ENCODE measurements at places on chromosomes 7 and 10.

DNA sequence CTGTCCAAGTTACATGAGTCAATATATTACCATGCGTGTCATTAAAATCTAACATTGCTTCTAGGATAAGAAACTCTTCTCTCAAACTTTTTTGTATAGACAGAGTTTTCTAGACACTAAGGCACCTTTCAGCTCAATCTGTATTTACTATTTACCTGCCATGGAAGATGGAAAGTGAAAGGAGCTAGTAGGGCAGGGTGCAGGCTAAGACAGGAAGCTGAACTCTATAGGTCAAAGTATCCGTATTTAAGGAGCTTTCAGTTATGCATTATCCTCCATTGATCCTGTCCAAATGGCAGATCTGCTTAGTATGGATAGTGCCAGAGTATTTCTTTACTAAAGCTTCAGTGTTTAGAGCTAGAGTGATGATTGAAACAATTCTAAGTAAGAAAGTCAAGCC lies 612.8 kb downstream of the IPMK start:
- no peak for DNase-seq

DNA sequence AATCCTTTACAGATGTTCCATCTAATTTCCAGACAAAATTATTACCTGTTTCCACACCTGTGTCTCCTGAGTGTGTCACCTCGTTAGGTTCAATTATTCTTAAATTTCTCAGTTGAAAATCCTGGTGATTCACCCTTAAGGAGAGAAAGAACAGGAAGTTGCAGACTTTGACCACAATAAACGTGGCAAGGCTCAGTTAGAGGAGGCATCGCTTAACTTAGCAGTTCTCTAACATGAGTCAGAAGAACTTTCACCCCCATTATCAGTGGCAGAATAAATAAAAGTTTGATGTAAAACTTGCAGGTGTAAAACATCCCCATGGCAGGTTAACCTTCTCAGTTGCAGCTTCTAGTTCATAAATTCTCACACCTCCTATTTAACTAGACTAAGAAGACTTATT lies 8.3 kb downstream of the XPNPEP1 start:
- DNase-seq: no peak

DNA sequence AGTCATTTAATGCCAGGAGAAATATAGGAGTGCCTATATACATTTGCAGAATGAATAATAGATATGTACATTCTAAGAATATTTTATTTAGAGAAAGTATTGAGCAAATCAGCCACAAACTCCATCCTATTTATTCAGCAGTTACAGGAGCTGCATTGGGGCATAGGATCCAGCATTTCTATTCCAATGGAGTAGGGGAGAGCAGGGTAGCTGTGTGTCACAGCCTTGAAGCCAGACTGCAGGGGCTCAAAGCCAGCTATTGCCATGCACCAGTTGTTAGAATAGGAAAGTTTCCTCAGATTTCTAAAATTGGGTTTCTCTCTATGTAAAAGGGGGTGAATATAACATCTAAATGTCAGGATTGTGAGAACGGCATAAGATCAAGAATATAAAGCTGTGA lies 116.8 kb upstream of the MYO3A start:
- DNase-seq: no peak

DNA sequence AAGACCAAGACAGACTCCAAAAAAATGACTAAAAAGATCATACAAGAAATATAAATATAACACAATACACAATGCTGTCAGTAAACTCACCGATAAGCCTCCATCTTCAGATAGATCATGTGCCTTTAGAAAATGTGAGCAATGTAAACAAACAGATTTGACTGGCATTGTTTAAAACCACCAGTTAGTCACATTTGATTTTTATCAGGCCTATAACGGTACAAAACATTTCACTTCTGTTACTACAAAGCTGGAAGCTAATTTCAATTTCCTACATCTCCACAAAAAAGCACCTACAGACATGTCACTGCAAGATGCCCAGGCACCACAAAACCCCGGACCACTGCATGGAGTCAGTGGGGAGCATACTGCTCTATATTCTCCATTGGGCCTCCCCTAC lies 18.9 kb downstream of the SGMS1 start:
- no peak for DNase-seq

Measured in neural progenitor cell (in vitro differentiated cells).